ENCODE measurements at places on chromosomes 1 and 21.

- DNase-seq = no peak
Measured at GRCh38 chr1:195591917-195592672, 1016.1 kb downstream of the KCNT2 start.

GRCh38 chr1:51414811-51415210, 84.4 kb upstream of the TTC39A start:
- no peak for DNase-seq

DNA sequence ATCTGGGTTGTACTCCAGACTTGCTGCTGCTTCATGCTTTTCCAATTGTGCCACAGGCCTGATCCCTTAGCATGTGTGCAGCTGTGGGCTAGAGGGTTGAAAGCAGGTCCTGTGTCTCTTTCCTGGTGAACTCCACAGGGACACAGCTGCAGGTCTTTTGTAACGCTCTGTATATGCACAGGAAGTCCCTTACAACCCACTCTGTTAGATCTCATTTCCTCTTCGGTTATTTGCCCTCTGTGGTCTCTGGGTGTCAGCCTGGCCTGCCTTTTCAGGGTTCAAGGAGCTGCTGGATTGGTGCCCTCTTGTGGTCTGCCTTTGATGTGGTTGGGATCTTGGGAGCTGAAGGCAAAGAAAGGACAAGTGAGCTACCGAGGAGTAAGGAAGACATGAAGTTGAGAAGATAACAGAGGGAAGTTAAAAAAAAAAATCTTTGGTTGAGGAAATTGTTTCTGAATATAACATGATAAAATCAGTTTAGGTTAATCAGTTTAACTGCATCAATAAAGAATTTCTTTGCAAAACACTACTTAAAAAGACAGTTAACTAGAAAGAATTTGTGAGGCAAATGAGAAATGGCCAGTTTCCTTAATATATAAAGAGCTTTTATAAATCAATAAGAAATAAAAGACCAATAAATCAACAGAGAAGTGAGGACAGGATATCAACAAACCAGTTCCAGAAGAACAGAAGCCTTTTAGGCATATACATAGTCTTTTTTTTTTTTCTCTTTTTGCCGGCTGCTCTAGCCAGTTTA, 44.1 kb downstream of the UCK2 start:
- DNase-seq = peak; percentile 47

DNA sequence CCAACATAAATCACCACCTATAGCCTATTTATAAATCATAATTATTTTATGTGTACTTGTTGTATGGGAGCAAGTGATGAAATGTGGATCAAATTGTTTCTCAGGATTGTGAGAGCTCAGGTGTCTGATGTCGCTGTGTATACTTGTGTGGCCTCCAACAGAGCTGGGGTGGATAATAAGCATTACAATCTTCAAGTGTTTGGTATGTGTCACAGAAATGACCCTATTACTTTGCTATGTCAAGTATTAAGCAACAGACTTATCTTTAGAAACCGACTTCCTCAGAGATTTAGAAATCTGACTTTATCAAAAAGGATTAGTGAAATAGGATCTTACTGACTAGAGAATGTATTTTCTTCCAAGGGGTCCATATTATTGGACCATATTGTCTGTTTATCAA, 280.9 kb downstream of the TPR start:
- no peak for DNase-seq

GRCh38 chr1:98205291-98206017, 284.6 kb upstream of the DPYD start:
- DNase-seq = no peak

DNA sequence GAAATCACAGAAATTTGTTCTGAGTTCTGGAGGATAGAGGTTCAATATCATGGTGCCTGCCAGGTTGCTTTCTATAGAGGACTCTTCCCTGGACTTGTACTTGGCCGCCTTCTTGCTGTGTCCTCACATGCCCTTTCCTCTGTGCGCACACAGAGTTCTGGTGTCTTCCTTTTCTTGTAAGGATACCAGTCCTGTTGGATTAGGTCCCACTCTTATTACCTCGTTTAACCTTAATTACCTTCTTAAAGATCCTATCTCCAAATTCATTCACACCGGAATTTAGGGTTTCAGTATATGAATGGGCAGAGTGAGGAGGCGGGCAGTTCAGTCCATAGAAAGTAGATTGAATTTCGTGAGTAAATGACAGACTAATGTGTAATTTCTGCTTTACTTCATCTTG, 413.9 kb downstream of the NCAM2 start:
- DNase-seq = no peak

GRCh38 chr1:109668123-109668775, 392 bp downstream of the GSTM2 start:
- DNase-seq = no peak

DNA sequence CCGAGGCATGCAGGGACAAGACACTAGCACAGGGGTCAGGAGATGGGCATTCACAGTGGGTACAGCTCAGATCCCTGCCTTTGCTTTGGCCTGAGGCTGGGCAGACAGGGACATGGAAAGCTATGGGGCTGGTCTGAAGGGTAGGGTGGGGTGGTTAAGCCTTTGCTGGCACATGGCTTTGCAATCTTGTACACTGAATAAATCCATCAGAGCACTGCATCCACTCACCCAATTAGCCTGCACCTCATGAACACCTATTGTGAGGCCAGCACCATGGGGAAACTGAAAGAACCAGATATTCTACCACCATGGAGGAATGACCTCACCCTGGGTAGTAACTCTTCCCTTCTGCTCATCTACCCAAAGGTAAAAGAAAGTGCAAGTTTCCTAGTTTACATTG, 199.6 kb upstream of the LMO4 start:
- DNase-seq = no peak

Measured in GM20000 (cell line).